KG1 (cell line): ENCODE measurements at places on chromosomes 6 and 20.

GRCh38 chr6:31339210-31339609 is 17.8 kb downstream of the HLA-B start:
- DNase-seq = no peak

DNA sequence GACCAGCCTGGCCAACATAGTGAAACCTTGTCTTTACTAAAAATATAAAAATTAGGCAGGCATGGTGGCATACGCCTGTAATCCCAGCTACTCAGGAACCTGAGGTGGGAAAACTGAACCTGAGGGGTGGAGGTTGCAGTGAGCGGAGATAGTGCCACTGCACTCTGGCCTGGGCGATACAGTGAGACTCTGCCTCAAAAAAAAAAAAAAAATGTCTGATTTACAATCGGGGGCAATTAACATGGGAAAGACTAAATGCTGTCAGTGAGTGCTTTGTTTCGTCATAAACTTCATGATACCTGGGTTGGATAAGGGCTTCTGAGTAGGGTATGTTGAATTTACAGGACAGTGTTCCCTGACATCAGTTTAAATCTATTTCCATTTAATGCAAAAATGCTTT is 8.0 kb upstream of the SH3BGRL2 start:
- no peak for DNase-seq

- DNase-seq = no peak
Observed at GRCh38 chr6:41505122-41506049, 40.8 kb upstream of the FOXP4 start.

DNA sequence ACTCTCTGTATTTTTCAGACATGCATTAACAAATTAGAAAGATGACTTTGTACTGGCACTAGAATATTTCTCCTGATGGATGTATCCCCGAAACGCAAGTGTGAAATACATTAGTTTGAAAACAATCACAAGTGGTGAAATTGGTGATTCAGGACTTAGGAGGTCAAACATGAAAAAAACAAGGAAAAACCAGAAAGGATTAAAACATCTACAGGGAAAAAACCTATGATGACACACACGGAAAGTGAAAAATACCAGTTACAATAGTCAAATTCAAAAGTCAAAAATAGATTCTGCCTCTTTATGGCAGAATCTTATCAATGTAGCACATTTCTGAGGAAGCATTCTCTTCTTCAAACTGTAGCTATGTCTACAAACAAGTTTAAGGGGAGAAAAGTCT is 129.0 kb upstream of the SGK1 start:
- no peak for DNase-seq

- DNase-seq = no peak
Observed at GRCh38 chr6:14165091-14165490, 47.5 kb downstream of the CD83 start.

- no peak for DNase-seq
Observed at GRCh38 chr6:149201068-149201655, 116.3 kb upstream of the TAB2 start.

DNA sequence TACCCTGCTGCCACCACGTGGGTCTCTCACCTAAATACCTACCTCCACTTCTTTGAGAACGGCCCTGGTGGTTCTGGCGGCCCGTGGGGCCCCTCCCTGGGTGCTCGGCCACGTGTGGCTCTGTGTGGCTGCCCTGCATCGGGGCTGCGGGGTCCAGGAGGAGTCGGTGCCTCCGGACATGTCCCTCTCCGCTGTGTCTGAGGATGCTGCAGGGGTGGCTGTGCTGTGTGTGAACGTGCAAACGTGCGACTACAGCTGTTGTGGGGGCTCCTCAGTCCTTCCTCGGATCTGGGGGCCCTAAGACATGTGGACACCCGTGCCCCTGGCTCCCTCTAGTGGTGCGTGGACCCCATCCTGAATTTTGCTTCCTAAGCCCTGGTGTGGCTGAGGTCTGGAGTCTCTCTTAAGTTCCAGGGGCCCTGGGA is 691.8 kb downstream of the QKI start:
- no peak for DNase-seq

DNA sequence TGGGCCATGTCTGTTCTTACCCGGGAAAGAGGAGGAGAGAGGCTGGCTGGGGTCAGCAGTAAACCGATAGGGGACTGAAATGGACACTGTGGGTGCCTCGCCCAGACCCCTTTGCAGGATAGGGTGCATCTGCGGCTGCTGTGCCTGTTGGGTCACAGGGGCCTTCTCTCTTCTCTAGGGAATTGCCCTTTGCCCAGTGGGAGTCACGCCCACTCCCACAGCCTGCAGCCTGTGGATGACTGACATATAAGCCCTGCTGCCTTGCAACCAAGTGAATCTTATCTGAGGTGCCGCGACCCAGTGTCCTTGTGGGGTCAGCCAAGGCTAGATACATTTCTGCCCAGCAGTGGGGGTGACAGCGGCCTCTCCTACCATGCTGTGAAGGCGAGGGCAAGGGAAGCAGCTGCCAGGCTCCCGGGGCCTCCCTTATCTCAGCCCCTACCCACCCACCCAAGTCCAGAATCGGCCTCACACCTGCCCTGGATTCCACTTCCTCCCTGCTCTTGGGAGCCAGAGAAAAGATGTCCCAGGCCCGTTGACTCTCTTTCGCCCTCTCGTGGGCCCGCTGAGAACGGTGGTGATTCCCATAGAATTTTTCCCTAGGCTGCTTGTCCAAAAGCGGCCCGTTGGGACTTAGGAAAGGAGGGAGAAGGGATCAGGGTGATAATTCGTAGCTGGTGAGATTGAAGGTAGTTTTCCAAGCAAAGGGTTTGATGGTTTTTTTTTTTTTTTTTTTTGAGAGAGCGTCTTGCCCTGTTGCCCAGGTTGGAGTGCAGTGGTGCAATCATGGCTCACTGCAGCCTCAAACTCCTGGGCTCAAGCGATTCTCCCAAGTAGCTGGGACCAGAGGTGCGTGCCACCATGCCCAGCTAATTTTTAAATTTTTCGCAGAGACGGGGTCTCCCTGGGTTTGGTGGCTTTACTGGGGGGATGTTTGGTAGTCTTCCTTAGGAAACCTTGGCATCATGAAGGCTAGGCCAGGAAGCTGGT is 76.4 kb upstream of the RNF24 start:
- DNase-seq = peak; percentile 10
